ENCODE measurements at places on chromosomes 6 and 20. TPM values are rescaled to one million over a fixed set of nuclear protein-coding genes. Genes with fewer than 3 reads are reported as not detected.

DNA sequence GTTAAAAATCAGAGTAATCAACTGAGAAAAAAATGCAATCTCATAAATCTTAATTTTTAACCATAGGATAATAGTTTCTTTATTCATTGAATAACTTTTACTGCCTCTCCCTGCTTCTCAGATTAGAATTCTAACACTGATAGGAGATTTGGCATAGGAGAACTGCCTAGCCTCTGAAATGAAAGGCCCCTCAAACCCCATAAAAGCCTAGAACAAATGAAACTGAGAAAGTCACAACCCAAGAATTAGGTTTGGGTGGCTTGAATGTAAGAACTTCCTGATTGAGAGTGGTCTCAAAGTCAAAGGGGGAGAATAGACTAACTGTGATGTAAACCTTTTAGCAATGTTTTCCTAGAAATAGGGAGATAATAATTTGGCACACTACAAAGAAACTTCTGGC is 52.2 kb downstream of the SAMD5 start:
- no peak for DNase-seq

DNA sequence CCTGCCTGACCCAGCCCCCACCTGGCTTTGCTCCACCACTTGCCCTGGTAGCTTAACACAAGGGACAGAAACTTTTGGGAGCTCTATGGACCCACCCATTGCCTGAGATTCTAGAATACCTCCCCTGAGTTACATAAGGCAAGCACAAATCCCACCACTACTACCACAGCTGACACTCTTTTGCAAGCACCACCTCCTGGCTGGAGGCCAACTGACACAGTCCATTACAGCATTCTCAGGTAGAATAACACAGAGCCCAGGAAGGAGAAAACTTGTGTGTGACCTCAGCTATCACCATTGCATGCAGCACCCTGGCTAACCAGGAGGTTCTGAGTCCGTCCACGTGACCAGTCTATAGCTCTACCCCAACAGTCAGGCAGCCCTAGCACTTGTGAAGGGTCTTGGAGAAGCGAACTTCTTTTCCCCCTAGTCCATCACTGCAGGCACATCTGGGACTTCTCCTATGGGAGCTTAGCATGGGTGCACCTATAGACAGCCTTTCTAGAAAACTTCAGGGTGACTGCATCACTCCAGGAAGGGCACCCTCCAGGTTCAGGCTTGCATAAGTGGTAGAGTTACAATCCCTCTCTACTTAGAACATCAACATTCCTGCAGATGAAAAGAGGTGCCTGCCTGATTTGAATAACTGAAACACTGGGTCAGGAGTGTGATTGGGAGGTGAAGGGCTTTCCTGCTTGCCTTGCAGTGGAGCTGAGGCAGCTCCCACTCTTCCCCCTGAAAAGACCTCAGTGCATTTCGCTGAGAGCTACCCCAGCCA is 30.1 kb downstream of the CITED2 start:
- no peak for DNase-seq

DNA sequence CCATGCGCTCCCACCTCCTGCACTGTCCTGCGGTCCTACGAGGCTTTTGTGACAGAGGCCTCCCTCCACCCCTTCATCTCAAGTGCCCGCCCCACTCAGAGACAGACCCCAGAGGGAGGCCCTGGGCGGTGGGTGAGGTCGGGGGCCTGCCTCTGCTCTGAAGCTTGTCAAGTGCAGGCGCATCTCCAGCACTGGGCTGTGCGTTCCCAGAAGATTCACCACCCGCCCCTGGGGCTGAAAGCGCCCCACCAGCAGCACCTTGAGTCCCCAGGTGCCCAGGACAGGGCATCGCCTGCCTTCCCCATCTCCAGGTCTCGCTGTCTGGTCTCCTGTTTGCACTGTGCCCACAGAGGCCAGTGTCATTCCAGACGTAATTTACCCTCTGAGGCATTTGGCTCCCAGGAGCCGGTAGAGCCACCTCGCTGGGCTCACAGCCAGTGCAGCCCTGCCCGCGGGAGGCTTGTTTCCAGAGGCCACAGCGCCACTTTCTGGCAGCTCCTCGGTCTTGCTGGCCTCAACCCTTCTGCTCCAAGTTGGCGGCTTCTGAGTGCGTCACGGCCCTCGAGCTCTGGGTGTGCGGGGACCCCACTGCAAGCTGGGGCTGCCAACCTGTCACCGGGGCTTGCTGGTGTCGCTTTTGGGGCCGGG is 191.1 kb downstream of the TAF4 start:
- DNase-seq = no peak

DNA sequence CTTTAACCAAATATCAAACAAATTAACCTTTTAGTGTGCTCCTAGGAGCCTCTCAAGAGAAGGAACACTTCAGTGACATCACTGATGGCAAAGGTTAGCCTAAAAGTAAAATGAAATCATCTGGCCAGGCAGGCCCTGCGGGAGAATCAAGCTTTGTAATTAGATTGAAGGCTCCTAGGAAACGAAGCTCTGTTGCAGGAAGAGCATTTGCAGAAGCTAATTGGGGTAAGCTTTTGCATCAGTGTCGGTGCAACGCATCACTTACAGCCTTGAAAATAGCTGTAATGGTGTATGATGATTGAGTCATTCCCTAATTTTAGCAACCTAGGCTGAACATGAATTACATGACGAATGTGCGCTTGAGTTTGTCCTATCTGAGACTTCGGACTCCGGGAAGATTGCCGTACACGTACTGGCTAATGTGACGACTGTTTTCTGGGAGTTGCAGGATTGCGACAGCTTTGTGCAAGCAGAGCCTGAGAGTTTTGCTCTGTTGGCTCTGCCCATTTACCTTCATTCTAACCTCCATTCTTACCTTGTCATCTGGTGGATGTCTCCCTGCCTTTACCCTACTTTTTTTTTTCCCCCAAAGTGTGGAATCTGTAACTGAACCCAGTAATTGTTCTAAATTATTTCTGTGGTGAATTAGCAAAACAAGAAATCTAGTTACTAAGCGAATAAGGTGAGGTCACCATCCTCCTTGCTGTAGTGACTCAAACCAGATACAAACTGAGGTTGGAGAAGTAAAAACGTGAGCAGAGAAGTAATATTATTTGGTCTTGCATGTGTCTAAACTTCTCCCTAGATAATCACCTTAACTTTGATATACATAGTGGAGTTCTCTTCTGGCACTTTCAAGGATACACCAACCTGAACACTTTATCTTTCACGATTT is 675.9 kb upstream of the CITED2 start:
- no peak for DNase-seq

Gene GID8
- polyA plus RNA-seq = 42.1 TPM

Gene IPCEF1
- 3.4 TPM for polyA plus RNA-seq
